ENCODE measurements at places on chromosomes 3 and 15.

- DNase-seq = no peak
These were observed 276.7 kb downstream of the CHL1 start for GRCh38 chr3:473033-473800.

GRCh38 chr15:80485370-80486164 lies 81.4 kb downstream of the ARNT2 start:
- no peak for DNase-seq

- DNase-seq = no peak
These were observed 139.5 kb upstream of the RBMS3 start for GRCh38 chr3:29141197-29141917.

DNA sequence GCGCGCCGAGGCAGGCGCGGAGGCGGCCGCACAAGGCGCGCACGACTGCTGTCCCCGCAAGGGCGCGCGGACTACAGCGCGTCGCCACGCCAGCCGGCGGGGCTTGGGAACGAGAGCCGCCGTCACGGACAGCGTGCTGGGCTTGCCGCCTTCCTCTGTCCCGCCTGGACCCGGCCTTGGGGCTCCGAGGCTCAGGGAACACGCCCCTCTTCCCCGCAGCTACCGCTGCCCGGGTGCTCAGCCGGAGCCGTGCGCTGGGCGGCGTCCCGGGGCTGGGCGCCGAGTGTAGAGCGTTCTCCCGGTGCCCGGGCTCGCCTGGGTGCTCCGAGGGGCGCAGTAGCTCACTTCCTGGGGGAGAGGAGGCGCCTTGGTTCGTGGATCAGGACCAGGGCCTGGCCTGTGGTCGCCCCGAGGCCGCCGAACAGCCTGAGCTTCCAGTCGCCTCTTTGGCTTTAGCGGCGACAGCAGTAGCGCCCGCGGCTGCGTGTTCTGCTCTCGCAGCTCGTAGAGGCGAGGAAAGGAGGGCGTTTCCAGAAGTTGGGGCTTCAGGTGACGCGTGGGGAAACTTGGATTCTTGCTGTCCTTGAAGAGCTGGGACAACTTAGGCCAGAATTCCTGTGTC lies 226.7 kb upstream of the C2CD4B start:
- no peak for DNase-seq

DNA sequence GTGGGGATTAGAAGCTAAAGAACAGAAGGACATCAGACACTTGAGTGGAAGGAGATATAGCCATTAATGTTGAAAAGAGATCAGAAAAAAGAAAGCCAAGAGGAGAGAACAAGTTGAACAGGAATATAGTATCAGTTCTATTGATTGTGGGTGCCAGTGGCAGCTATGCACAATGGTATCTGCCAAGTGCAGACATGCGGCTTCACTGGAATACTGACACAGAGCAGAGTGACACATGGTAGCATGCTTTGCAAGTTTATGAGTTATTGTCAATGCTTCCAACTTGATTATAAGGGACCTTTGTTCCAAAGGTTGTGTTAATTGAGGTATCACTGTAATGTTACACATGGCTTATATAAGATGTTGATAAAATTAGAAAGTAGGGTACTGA lies 42.0 kb upstream of the TP63 start:
- no peak for DNase-seq

- DNase-seq = no peak
These were observed 374.3 kb upstream of the TGFBR2 start for GRCh38 chr3:30232142-30232541.

GRCh38 chr3:99313485-99313884 lies 324.9 kb upstream of the COL8A1 start:
- no peak for DNase-seq

DNA sequence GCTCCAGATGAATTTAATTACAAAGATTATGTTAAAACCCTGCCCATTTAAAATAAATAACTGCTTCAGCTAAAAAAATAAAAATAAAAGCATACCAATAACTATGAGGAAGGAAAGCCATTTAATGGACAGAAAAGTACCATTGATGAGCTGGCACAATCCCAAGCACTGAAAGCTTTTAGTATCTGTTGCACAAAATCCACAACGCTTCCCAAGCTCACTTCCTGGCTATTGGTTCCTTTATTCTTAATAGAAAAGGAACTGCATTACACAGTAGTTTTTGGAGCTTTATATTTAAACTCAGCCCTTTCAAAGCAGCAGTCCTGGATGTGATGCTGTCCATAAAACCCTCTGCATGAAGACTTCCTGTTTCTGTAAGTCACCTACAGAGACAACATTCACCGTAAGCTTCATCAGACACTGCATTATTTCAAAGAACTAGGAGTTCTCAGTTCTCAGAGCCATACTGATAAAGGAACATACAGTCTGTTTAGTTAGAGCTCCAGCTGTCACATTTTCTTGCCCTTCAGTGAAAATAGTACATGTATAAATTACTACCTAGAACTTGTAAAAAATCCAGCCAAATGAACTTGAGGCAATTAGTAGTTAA lies 81.5 kb downstream of the CSNK1G1 start:
- no peak for DNase-seq

DNA sequence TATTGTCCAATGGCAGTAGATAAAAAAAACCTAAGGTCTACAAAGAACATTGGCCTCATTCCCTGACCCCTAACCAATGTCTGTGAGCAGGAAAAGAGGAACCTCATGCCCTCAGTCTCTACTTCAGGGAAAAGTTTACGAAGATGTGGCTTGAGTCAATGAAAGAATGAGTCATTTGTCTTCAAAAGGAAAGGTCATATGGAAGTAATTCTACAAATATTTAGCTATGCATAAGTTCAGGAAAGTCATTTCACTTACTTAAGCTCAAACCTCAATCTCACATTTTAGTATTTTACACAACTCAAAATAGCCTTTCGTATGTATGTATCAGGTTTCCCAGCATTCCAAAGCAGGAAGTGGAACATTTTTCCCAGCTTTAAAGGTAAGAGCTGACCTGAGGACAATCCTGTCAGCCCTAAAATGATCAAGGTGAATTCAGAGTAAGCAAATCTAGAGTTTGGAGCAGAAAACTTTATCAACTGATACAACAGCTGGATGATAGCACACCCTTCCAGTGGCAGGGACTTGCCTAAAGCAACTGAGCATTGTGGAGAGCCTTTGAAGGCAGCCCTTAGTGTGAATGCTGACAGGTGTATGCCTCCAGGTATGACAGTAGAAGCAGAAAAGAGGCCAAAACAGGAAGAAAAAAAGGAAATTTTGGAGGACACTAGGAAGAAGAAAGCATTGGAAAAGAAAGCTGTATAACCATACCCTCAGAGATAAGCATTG lies 53.9 kb upstream of the ACKR4 start:
- no peak for DNase-seq

GRCh38 chr3:118505784-118506183 lies 528.9 kb downstream of the IGSF11 start:
- no peak for DNase-seq

GRCh38 chr15:100348578-100348977 lies 6.8 kb upstream of the ADAMTS17 start:
- DNase-seq = no peak

- peak; percentile 2 for DNase-seq
These were observed 96.0 kb downstream of the IQSEC1 start for GRCh38 chr3:12977117-12977808.

DNA sequence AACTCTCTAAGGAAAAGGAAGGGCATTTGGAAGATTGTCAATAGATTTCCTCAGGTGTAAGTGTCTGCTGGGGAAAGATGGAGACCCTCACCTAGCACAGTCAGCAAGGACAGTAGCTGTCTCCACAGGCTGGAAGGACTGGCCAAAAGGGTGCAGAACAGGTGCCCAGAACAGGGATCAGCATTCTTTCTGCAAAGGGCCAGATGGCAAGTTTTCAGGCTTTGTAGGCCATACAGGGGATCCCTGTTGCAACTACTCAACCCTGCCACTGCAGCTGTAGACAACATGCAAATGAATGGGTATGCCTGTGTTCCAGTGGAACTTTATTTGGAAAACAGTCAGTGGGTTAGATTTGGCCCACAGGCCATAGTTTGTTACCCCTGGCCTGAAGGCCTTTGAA lies 8.1 kb downstream of the AGBL1 start:
- no peak for DNase-seq

- no peak for DNase-seq
These were observed 248.6 kb downstream of the RPLP1 start for GRCh38 chr15:69701198-69701597.

DNA sequence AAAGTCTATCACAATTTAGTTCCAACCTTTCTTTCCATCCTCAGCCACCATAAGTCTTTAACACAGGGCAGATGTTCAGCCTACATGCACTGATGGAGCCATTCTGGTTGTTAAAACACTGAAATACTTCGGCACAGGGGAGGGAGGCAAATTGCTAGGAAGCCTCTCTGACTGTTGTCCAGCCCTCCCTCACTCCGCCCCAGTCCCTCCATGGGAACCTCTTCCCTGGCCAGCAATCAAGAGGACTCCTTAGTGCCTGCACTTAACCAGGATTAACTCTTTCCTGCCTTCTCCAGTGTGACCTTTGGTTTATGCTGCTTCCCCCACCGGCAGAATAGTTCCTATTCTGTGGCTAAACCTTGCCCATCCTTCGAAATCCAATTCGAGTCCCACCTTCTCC lies 47.0 kb upstream of the USP3 start:
- DNase-seq = no peak

- DNase-seq = no peak
These were observed 159.6 kb upstream of the KCNH8 start for GRCh38 chr3:18988614-18989229.

DNA sequence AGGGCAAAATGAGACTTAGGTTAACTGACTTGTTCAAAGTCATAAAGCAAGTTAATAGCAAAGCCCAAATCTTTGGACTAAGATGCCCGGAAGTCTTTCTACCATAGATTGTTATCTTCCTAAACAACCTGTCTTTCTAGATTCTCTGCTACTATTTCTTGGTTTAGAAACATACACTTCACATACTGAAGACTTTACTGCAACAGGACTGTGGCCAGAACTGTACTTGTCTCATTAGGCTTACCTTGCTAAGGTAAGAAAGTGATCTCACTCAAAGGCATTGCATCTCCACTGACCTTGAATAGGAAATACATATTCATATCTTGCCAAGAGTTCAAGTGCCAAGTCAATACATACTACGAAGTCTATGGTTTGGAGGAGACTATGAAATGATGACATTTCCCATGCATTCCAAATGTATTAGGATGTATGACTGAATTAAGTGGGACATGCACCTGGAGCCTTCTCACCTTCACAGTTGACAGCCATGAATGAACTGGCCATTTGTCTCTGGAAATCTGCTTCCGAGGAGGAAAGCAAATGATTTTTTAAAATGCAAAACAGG lies 5.0 kb downstream of the ZDHHC3 start:
- no peak for DNase-seq

DNA sequence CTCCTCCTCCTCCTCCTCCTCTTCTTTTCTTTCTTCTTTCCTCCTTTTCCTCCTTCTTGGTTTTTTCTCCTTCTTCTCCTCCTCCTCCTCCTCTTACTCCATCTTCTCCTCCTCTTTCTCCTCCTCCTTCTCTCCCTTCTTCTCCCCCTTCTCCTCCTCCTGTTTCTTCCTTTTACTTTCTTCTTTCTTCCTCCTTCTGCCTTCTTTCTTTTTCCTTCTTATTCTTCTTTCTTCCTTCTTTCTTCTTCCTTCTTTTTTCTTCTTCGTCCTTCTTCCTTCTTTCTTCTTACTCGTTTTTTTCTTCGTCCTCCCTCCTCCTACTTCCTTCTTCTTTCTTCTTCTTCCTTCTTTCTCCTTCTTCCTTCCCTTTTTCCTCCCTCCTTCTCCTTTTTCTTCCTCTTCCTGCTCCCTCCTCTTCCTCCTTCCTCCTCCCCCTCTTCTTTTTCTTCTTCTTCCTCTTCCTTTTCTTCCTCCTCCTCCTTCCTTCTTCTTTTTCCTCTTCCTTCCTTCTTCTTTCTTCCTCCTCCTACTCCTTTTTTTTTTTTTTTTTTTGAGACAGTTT lies 92.1 kb downstream of the SLMAP start:
- no peak for DNase-seq

GRCh38 chr3:23740517-23740965 lies 65.2 kb upstream of the UBE2E1 start:
- DNase-seq = no peak

Data from natural killer cell treated with Interleukin-12 subunit alpha and Interleukin-12 subunit beta and Interleukin-15 and Interleukin-18, amount 100 ng/mL, for 72 hours (primary cell).